Stomach (tissue), 19 donors: ENCODE measurements at places on chromosomes 6 and 20.

DNA sequence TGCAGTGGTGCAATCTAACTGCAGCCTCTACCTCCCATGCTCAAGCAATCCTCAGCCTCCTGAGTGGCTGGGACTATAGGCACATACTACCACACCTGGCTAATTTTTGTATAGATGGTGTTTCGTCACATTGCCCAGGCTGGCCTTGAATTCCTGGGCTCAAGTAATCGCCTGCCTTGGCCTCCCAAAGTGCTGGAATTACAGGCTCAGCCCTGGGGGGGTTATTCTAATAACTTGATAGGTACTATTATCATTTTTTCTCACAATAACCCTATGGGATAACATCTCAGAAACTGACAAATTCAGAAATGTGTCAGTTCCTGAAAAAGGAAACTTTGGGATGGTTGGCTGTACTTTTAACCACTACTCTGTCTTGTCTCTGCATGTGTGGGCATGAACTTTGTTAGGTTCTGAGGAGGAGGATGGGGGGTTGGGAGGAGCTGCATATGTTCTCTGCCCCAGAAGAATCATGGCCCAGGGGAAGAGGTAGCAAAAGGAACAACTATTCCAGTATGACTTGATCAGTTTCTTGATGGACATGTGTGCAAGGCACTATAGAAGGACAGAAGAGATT, 169.9 kb downstream of the CARMIL1 start:
- no peak for DNase-seq

GRCh38 chr20:50513169-50514034, 3.2 kb downstream of the PTPN1 start:
- DNase-seq: no peak

DNA sequence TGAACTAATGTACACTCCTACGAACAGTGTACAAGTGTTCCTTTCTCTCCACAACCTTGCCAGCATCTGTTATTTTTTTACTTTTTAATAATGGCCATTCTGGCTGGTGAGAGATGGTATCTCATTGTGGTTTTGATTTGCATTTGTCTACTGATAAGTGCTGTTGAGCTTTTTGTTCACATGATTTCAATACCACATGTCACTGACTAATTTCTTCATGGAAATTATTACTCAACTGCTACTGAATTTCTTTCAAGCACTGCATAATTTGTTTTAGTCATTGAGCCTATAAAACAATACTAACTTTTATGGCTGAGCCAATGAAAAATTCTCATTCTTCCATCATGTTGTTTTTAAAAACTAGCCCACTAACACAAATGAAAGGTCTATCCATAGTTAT, 115.4 kb downstream of the FRK start:
- no peak for DNase-seq

DNA sequence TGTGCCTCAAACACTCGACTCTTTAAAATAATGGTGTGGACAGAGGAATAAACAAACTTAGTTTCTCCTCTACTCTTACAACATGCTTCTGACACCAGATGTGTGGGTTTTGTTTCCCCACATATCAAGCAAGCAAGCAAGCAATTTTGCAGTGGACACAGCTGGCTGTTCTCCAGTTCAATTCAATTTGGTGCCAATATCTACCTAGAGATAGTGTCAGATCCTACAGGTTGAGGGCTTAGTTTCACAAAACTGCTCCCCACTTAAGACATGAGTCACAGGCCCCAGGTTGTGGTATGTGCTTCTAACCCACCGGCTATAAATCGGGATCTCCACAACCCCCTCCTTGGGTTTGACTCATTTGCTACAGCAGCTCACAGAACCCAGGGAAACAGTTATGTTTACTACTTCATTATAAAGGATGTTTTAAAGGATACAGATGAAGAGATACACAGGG, 131.4 kb upstream of the TRAF3IP2 start:
- DNase-seq: no peak

DNA sequence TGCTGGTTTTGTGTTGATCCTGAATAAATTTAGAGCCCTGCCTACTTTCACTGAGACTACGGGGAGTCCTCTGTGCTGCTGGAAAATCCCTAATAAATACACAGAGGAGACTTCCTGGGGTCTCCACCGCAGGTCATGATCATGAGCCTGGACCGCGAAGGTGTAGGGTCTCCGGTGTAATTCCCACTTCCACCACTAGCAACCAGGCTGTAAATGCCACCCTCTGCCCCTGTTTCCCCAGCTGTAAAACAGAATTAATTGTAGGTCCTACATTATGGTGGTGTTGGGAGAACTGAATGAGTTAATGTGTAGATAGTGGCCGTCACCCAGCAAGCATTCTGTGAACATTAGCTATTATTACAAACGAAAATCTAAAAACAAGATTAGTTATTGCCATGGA, 191.6 kb upstream of the THBS2 start:
- no peak for DNase-seq

DNA sequence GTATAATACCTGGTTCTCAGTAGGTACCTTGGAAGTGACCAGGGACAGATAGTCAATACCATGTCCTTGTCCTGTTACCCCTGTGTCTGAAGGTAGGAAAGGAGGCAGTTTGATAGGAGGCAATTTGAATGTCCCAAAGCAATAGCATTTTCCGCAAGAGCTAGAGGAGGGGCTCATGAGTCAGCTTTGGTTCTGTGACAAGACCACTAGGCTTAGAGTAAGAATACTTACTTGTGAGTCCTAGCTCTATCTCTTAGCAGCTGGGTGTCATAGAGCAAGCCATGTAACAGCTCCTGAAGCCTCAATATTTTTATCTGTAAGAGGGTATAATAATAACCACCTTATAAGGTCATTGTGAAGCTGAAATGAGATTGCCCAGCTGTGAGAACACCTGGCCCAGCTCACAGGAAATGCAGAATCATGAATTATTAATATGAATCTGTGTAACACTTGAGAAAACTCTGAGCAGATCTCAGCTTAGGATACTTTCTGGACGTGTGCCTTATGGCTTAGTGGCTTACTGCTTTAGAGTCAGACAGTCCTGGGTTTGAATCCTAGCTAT, 58.6 kb downstream of the DAAM2 start:
- no peak for DNase-seq

DNA sequence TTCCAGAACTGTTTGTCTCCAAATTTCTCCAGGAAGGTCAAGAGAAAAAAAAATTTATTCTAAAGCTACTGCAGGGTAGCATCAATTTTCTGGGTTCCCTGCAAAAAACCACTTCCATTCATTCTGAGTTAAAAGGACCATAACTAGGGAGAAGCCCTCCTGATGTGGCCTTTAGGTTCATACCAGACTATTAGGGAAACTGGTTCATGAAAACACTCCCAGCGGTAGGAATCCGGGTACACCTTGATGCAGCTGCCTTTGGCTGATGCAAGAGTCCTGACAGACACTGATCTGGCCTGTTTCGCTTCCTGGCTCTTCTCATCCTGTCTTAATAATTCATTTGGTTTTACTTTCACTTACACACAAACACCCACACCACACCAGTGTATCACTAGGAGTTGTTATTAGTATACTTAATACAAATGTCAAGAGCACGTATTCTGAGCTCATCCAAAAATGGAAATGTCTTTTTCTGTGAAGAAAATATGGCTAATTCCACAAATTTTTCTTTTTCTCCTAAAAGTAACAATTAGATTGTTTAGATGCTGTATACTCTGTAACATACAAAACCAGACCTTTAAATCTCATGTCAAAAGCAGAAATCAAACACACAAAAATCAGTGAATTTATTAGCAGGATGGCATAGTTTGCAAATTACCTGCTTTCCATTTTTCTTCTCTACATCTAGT, 38.4 kb upstream of the ARHGAP18 start:
- peak; percentile 48 for DNase-seq
